NCI-H1417 treated with DMSO at 0.1 percent for 48 hours (cell line): ENCODE measurements at places on chromosomes 13 and 19.

DNA sequence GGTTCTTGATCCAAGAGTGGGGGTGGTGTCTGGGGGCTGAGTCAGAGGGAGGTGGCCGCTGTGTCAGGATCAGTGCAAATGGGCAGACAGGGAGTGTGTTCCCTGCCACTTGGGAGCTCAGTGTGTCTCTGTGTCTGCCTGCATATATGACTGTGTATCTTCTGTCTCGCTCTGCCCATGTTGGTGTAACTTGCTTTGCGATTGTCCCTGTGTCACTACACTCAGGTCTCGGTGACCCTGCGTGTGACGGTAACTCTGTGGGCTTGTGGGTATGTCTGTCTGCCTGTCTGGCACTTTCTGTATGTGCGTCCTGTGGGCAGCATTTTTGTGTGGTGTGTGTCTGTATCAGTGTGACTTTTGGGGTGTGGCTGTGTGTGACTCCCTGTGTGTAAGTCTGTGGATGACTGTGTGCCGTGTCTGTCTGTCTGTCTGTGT, 8.2 kb upstream of the ERFL start:
- no peak for DNase-seq

DNA sequence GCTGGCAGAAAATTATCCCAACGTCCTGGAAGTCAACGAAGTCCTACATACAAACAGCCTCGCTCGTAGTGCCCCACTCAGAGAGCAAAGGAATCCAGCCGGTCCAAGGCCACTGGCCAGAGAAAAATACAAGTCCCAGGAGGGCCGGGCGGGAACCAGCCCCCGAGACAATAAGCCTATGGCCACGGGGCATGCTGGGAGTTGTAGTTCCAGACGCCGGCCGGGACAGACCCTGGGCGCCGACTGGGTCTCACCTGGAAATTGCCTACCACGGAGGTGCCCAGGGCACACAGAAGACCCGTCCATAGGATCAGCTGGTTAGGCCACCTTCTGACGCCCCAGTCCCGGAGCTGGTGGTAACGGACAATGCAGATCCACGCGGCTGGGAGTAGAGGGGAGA, 5.4 kb downstream of the TMEM150B start:
- DNase-seq, result no peak

DNA sequence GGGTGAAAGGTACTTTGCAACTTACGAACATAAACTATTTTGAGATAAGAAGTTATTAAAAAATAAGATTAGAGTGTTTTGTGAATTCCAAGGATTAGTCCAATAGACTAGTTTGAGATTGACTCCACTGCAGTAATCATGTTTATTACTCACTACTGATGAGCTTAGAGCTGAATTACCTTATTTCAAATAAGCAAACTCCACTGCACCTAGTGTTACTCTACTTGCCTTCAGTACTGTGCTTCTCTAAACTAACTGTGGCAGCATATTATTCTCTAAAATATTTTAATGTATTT, 111.7 kb downstream of the MIPEP start:
- DNase-seq, result no peak

DNA sequence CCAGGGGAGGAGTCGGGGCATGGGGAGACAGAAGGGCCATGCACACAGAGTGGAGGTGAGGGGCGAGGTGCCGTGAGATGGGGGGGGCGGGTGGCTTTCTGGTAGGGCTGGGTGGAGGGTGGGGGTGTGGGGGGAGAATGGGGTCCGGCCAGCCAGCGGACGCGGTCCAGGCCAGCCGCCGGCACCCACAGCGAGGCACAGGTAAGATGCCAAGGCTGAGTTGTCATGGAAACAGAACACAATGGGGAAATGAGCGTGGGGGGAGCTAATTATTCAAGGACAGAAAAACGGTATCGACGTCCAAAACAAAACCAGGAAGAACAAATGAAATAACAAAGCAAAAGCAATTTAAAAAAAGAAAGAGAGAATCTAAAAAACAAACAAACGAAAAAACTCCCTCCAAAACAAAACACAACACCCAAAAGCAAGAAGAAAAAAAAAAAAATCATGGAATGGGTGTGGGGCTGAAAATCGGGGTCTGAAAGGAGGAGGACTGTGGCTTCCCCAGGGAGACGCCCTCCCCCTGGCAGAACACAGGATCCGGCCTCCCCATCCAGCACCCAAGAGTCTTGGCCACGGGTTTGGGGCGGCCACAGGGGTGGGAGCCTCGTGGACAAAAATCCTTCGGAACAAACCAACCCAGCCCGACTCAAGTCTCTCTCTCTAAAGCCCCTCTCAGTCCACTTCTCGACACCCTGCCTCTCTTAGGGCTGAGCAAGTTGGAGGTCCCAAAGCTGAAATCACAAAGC, 92.5 kb downstream of the PTPRS start:
- DNase-seq, result no peak

DNA sequence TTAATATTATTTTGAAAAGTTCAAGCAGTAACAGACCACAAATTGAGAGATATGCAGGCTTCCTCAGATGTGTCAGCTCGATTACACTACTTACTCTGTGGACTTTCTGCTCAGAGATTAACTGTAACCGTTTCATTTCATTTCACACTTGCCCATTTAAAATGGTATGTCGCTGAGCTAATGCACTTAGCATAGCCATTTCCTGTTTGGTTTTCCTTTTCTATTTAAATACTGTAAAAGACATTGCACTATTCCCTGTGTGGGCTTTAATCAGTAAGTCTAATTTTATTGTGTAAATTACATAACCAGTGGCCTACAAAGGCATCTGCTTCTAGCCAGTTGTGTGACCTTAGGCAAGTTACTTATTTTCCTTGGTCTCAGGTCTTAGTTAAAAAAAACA, 237.6 kb downstream of the LACC1 start:
- no peak for DNase-seq

GRCh38 chr13:40662866-40663265, 3.6 kb downstream of the FOXO1 start:
- no peak for DNase-seq

DNA sequence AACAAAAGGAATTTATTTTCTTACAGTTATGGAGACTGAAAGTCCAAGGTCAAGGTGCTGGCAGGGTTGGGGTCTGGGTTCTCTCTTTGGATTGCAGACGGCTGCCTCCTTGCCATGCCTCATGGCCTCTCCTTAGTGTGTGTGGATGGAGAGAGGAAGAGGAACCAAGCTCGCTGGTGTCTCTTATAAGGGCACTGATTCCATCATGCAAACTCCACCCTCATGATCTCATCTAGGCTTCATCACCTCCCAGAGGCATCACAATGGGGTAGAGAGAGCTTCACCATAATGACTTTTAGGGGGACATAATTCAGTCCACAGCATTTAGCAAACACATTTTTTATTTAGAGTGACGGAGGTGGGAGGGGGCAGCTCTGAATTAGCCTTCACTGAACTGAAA, 104.9 kb upstream of the ABCC4 start:
- DNase-seq, result no peak

DNA sequence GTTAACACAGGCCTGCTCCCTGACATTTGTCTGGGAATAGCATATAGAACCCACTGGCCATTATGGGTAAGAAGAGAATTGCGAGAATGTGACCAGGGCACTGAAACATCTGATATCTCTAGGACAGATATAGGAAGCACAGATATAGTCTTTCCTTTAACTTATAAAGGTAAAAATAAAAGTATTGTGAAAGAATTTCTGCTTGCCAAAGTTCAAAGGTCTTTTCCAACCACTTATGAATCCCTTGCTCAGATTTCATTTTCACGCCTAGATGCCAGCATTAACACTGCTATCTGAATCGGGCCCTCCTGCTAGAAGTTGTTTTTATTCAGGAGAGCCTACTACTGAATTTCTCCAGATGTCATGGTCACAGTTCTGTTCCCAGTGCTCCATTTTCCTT, 27.7 kb downstream of the BBC3 start:
- DNase-seq, result no peak

DNA sequence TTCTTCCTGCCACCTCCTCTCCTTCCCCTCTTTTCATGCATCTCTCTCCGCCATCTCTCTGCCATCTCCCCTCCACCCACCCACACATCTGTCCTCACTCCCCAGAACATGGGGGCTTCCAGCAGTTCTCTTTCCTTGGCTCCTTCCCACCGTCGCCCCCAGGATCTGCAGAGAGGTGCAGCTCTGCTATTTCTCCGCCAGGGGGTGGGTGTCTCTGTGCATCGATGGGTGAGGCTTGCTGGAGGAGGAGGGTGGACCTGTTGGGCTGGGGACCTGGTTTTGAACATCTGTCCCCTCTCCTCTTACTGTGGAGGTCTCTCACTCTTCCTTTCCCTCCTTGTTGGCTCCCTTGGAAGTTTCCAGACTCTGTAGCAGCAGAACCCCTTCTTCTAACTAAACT, 51.7 kb downstream of the MYH14 start:
- no peak for DNase-seq

DNA sequence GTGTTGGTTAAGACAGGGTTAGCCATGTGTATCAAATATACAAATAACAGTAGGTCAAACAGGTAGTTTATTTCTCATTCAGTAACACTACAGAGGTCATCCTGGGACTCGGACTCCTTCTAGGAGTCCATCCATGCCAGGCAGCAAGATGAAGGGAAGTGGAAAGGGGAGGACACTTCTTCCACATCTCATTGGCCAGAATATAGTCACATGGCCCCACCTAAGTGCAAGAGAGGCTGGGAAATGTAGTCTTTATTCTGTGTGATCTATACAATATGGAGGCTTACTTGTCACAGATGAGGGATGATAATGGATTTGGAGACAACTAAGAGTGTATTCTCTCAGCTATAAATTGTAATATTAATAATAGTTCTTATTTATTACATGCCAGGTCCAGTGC, 31.1 kb downstream of the RDH8 start:
- DNase-seq, result no peak

- no peak for DNase-seq
These were observed 17.4 kb downstream of the UFM1 start for GRCh38 chr13:38366954-38367645.

GRCh38 chr13:38670627-38671026, 16.2 kb upstream of the FREM2 start:
- no peak for DNase-seq

DNA sequence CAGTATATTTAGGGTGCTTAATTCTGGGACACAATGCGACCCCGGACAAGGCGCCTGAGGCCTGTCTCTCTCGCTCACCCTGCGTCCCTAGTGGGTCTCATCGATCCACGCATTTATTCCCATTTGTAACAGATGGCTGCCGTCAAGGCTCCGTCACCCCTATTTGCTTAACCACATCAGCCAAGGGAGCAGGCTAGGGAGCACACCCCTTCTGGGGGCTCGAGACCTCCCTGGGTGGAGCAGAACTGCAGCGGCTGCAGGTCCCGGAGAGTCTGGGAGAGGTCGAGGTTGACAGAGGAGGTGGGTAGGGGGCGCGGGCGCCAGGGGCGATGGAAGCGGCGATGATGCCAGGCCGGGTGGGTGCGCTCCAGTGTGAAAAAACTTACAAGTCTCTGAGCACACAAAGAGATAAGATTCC, 507 bp downstream of the ALG5 start:
- DNase-seq, result no peak

- no peak for DNase-seq
These were observed 12.3 kb upstream of the ZNF180 start for GRCh38 chr19:44512326-44513298.

DNA sequence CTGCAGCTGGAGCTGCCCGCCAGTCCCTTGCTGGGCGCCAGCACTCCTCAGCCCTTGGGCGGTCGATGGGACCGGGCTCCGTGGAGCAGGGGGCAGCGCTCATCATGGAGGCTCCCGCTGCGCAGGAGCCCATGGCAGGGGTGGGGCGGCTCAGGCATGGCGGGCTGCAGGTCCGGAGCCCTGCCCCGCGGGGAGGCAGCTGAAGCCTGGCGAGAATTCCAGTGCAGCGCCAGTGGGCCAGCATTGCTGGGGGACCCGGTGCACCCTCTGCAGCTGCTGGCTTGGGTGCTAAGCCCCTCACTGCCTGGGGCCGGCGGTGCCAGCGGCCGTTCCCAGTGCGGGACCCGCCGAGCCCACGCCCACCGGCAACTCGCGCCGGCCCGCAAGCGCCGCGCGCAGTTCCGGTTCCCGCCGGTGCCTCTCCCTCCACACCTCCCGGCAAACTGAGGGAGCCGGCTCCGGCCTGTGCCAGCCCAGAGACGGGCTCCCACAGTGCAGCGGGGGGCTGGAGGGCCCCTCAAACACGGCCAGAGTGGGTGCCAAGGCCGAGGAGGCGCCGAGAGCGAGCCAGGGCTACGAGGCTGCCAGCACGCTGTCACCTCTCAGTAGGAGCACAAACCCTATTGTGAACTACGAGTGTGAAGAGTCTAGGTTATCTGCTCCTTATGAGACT, 687.1 kb downstream of the PCDH17 start:
- no peak for DNase-seq

GRCh38 chr13:43159026-43159461, 135.7 kb downstream of the DNAJC15 start:
- no peak for DNase-seq

DNA sequence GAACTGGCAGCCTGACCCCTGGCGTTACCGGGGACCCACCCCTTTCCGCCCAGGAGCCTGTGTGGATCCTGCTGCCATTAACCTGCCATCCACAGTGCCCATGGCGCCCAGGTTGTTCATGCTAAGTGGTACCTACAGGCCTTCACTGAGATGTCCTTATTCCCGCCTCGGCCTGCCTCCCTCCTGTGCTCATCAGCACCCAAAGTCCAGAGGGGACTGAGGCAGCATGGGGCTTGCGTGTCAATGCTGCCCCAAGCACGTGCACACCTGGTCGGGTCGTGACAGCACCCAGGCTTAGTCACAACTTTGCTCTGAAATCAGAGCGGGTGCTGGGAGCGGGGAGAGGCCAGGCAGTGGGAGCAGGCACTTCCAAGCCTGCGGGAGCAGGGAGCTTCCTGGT, 3.7 kb upstream of the INTS6 start:
- no peak for DNase-seq

GRCh38 chr13:28313579-28313978, 175.2 kb downstream of the PAN3 start:
- no peak for DNase-seq

GRCh38 chr13:47893527-47893926, 107.5 kb downstream of the SUCLA2 start:
- no peak for DNase-seq
